Activated CD4-positive, alpha-beta memory T cell treated with anti-CD3 and anti-CD28 coated beads, Interleukin-2, amount 10 ng/mL, durations not matched to agents 7 days and 5 days (primary cell): ENCODE measurements at places on chromosomes 11 and 22. TPM values are rescaled to one million over a fixed set of nuclear protein-coding genes. Genes with fewer than 3 reads are reported as not detected.
A peak's percentile ranks its signal among the peaks of the same experiment; 100 is the strongest.

Gene C11orf52
- not detected for total RNA-seq

Gene CASP5
- total RNA-seq, result not detected

Gene SLC22A12
- not detected for total RNA-seq

Gene CTSW
- total RNA-seq, result 75.9 TPM

Gene TMEM80
- 25.3 TPM for total RNA-seq

Gene NXPE2
- total RNA-seq, result not detected

Gene LRRC10B
- total RNA-seq, result 0.13 TPM

Gene KCTD17
- 34.5 TPM for total RNA-seq

DNA sequence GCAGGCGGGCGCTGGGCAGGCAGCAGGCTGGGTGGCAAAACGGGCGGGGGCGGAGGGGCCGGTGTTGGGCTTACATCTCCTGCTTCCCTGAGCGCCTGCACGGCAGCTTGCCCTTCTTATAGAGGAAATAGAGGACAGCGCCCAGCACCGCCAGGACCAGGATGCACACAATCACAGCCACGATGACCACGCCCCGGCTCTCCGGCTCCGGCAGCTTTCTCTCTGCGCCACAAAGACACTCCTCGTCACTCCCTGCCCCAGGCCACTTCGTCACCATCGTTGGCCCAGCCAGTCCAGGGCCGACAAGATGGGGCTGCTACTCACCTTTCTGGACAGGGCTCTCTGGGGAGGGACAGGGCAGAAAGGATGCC is 6.3 kb downstream of the MCAM start:
- no peak overlapping the region for H3K27ac ChIP-seq
- no peak for DNase-seq
- H3K4me3 ChIP-seq, result no peak overlapping the region
- peaks cover 26% of the 10 kb centered on the region for H3K4me1 ChIP-seq
- peaks cover 6% of the 10 kb centered on the region for H3K27me3 ChIP-seq
- peaks cover 12% of the 10 kb centered on the region for H3K36me3 ChIP-seq

- H3K27ac ChIP-seq, result no peak overlapping the region
- H3K4me3 ChIP-seq, result no peak overlapping the region
- no peaks in the 10 kb centered on the region for H3K4me1 ChIP-seq
These were observed 176.2 kb upstream of the NECTIN1 start for GRCh38 chr11:119905162-119905561.

GRCh38 chr22:20423008-20423905 is 14.4 kb downstream of the SCARF2 start:
- peaks cover 8% of the 10 kb centered on the region for H3K4me1 ChIP-seq
- H3K4me3 ChIP-seq, result no peak overlapping the region
- no peak for DNase-seq
- H3K27ac ChIP-seq, result no peak overlapping the region
- peaks cover 27% of the 10 kb centered on the region for H3K27me3 ChIP-seq

DNA sequence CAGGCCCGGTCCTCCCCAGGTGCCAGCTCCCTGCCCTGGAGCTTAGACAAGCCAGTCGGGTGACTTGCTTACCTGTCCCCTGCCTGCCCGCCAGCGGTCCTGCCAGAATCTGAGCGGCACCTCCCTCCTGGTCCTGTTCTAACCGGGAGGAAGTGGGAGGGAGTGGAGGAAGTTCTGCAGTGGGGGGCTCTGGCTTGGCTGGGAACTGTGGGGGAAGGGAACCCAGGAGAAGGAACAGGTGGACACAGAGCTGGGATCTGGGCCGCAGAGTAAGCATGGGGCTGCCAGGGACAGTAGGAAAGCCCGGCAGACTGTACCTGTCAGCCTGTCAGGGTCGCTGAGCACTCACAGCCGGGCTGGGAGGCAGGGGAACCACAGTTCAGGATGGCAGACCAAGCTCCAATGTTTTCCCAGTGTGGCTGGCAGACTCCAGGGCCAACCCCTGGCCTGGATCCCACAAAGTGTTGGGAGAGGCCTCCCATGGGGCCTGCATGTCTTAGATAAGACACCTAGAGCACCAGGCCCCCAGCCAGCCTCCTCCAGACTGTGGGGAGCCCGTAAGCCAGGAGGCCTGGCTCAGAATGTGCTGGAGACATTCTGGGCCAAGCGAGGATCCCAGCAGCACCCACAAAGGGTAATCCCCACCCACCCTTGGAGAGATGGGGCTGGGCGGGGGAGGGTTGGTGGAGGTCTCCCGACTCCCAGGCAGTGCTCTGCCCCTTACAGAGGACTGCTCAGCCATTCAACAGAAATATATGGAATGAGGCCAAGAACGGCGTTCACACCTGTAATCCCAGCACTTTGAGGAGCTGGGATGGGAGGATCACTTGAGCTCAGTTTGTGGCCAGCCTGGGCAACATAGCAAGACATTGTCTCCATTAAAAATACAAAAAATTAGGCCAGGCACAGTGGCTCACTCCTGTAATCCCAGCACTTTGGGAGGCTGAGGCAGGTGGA is 2.3 kb downstream of the CYB5R3 start:
- no peak overlapping the region for H3K4me3 ChIP-seq
- no peaks in the 10 kb centered on the region for H3K27me3 ChIP-seq
- DNase-seq, result no peak

DNA sequence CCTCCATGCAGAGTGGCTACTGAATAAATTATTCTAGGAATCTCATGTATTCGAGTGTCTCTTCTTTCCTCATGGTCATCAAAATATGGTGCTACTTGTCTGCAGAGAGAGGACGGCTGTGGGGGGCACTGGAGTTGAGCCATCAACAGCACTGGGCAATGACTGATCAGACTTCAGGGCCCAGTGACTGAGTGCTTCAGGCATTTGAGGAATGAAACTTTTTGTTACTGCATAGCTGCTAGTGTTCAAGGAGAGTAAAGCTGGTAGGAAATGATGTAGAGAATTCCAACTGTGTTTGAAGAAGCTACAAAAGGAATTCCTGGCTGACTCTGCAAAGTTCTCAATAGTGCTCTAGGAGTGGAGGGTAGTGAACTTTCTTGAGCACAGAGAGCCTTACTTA is 277.7 kb downstream of the CADM1 start:
- H3K27me3 ChIP-seq, result peaks cover 46% of the 10 kb centered on the region
- no peaks in the 10 kb centered on the region for H3K36me3 ChIP-seq
- no peak overlapping the region for H3K27ac ChIP-seq
- H3K4me3 ChIP-seq, result no peak overlapping the region
- H3K4me1 ChIP-seq, result peaks cover 27% of the 10 kb centered on the region
- no peak for DNase-seq

GRCh38 chr11:77159219-77159936 is 31.3 kb downstream of the MYO7A start:
- H3K27me3 ChIP-seq, result peaks cover 2% of the 10 kb centered on the region
- H3K4me1 ChIP-seq, result peaks cover 10% of the 10 kb centered on the region
- no peak overlapping the region for H3K4me3 ChIP-seq

GRCh38 chr11:7656704-7657103 is 16.6 kb downstream of the CYB5R2 start:
- H3K27me3 ChIP-seq, result no peaks in the 10 kb centered on the region
- no peak overlapping the region for H3K27ac ChIP-seq
- DNase-seq, result no peak
- no peak overlapping the region for H3K4me3 ChIP-seq
- no peaks in the 10 kb centered on the region for H3K4me1 ChIP-seq
- no peaks in the 10 kb centered on the region for H3K36me3 ChIP-seq

- peaks cover 30% of the 10 kb centered on the region for H3K27me3 ChIP-seq
- no peak overlapping the region for H3K27ac ChIP-seq
- H3K36me3 ChIP-seq, result no peaks in the 10 kb centered on the region
- H3K4me3 ChIP-seq, result no peak overlapping the region
- H3K4me1 ChIP-seq, result no peaks in the 10 kb centered on the region
- DNase-seq, result no peak
These were observed 517.3 kb downstream of the BRD1 start for GRCh38 chr22:49310354-49310753.

DNA sequence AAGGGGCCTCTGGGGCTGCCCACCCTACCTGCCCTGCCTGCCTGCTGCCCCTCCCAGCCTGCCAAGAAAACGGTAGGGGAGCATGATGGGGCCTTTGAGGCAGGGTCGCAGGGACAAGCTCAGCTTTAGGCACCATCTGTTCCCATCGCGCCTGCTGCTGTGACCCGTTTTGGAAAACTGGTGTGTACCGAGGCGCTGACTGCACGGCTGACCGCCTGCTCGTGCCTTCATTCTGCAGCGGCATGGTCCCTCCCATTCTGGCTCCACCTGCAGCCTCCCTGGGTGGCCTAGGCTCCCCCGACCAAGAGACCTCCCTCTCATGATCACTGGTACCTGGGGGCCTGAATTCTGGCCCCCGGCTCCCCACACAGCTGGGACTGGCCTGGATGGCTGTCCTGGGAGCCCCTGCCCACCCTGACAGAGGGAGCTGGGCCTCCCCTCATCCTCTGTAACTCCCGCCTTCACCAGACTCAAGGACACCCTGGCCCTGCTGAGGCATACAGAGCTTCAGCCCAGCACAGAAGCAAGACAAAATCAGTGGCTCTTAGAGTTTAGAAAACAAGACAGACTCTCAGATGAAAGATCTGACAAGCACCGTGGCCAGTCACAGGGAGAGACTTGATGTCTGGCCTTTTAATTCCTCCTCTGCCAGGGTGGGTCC is 6.5 kb upstream of the MYRF start:
- peaks cover 8% of the 10 kb centered on the region for H3K27me3 ChIP-seq
- no peaks in the 10 kb centered on the region for H3K36me3 ChIP-seq
- DNase-seq, result no peak
- no peak overlapping the region for H3K27ac ChIP-seq

- H3K36me3 ChIP-seq, result no peaks in the 10 kb centered on the region
- no peak overlapping the region for H3K4me3 ChIP-seq
- peaks cover 25% of the 10 kb centered on the region for H3K4me1 ChIP-seq
- DNase-seq, result no peak
- H3K27ac ChIP-seq, result no peak overlapping the region
- peaks cover 5% of the 10 kb centered on the region for H3K27me3 ChIP-seq
These were observed 3.4 kb downstream of the PLAAT3 start for GRCh38 chr11:63610604-63611394.

DNA sequence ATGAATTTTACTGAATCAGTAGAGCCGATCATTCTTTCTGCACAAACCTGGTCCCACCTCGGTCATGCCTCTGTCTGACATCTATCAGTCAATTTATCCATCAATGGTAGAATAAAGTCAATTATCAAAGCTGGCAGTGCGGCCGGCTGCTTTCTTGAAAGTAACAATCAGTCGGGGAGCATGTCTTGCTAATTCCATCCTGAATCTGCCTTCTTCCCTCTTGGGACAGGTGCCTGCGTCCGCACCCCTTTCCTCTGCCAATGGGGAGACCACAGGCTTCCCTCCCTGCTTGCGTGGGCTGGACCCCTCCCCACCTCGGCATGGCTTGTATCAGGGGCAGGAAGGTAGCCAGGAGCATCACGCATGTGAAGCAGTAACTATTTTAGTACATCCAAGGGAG is 962.9 kb downstream of the BRD1 start:
- H3K27ac ChIP-seq, result no peak overlapping the region
- DNase-seq, result no peak
- H3K36me3 ChIP-seq, result no peaks in the 10 kb centered on the region
- H3K4me1 ChIP-seq, result no peaks in the 10 kb centered on the region

- no peak overlapping the region for H3K27ac ChIP-seq
- no peak for DNase-seq
- H3K4me3 ChIP-seq, result no peak overlapping the region
- H3K4me1 ChIP-seq, result no peaks in the 10 kb centered on the region
- no peaks in the 10 kb centered on the region for H3K36me3 ChIP-seq
These were observed 789.9 kb downstream of the BRD1 start for GRCh38 chr22:49037701-49038245.

DNA sequence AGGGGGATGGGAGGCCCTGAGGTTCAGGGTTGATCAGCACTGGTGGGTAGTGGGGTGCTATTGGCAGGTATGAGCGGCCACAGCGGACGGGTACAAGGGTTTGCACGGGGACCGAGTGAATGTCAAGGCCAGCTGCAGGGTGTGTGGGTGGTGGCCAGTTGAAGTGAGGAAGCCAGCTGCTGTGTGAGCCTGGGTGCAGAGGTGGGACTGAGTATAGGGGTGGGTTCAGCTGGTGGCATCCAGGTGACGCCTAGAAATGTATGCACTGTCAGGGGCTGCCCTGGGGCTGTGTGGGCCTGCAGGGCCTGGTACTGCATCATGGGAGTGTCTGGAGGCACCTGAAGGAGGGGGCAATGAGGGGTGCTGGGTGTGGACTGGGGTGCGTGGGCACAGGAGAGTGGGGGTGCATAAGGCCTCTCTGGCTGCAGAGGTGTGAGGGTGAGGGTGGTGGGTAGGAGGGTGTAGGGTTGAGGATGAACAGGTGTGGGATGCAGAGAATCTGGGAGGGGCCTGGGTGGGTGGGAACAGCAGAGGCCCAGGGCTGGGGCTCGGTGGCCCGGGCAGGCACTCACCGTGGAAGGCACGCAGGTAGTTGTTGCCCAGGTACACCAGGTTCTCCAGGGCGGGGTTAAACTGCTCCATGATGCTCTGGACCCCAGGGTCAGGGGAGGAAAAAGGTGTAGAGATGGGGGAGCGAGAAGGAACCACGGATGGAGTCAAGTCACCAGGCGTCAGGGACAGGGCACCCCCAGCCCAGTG is 1.7 kb downstream of the BAIAP2L2 start:
- H3K4me3 ChIP-seq, result no peak overlapping the region
- no peak for DNase-seq
- H3K27ac ChIP-seq, result no peak overlapping the region
- H3K36me3 ChIP-seq, result peaks cover 3% of the 10 kb centered on the region

DNA sequence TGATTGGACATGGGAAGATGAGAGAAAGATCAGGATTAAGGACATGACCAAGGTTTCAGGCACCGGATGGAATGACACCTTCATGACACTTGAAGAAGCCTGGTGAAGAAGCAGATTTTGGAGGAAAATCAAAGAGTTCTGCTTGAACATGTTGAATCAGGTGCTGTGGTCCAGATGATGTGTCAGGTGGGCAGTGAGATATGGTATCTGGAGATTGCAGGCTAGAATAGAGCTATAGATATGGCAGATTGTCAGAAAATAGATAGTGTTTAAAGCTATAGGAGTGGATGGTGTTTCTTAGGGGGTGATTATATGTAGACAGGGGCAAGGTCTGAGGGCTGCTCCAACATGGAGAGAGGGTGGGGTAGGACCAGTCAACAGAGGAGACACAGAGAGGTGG is 40.2 kb downstream of the PANX1 start:
- H3K27me3 ChIP-seq, result no peaks in the 10 kb centered on the region
- H3K4me3 ChIP-seq, result no peak overlapping the region
- DNase-seq, result no peak
- peaks cover 1% of the 10 kb centered on the region for H3K4me1 ChIP-seq
- no peak overlapping the region for H3K27ac ChIP-seq

- no peak for DNase-seq
- H3K27me3 ChIP-seq, result no peaks in the 10 kb centered on the region
- no peaks in the 10 kb centered on the region for H3K4me1 ChIP-seq
- H3K4me3 ChIP-seq, result no peak overlapping the region
- no peaks in the 10 kb centered on the region for H3K36me3 ChIP-seq
These were observed 173.2 kb downstream of the MN1 start for GRCh38 chr22:27628341-27628740.

GRCh38 chr11:57124505-57124904 is 57.2 kb upstream of the LRRC55 start:
- H3K4me3 ChIP-seq, result no peak overlapping the region
- H3K36me3 ChIP-seq, result no peaks in the 10 kb centered on the region
- peaks cover 15% of the 10 kb centered on the region for H3K27me3 ChIP-seq
- DNase-seq, result no peak
- H3K4me1 ChIP-seq, result no peaks in the 10 kb centered on the region

GRCh38 chr22:26825960-26826935 is 168.9 kb downstream of the MIAT start:
- no peak overlapping the region for H3K4me3 ChIP-seq
- H3K27me3 ChIP-seq, result no peaks in the 10 kb centered on the region
- H3K27ac ChIP-seq, result no peak overlapping the region

- H3K36me3 ChIP-seq, result peaks cover 2% of the 10 kb centered on the region
- H3K4me3 ChIP-seq, result peak within 1 kb of the TSS; percentile 92
- peak within 1 kb of the TSS; percentile 89 for H3K27ac ChIP-seq
- peaks cover 26% of the 10 kb centered on the region for H3K4me1 ChIP-seq
These were observed at the start of gene NAV2 for GRCh38 chr11:19712281-19713195. TSS of gene NAV2 (plus strand) at chr11:19712837. CDS start at chr11:19713696, 859 bp downstream.
